ENCODE measurements at places on chromosomes 7 and 10.
A peak's percentile ranks its signal among the peaks of the same experiment; 100 is the strongest.

DNA sequence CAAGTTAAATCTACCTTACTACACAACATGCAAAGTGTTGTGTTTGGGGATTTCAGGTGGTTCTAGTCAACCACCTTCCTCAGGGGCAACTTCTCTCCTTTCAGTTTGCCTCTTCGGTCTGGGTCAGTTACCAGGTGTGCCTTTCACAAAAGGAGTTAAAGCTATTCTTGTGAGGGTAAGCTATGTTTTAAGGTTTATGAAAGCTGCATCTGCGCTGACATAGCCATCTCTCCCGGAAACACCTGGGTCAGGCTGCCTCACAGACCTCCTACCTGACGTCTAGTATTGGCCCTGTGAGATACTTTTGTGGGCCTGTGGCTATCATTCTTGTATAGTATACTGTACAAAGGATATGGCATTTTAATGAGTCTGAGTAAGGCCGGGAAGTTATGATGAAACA is 67.7 kb upstream of the ITGA8 start:
- DNase-seq = no peak

DNA sequence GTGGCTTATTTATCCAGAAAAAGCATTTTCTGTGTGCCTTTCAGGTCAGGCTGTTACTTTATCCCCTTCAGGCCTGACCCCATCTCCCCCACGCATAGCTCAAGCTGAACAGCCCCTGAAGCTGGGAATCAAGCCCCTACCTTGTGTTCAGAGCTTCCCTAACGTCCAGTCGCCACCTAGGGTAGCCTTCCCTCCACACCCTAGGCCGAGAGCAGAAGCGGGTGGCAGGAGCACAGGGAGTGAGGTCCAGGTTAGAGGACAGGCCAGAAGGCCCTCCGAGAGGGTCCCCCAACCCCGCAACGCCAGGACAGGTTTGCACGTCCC is 479 bp upstream of the SEMA4G start:
- no peak for DNase-seq

GRCh38 chr7:44972562-44972961 is 6.3 kb downstream of the MYO1G start:
- DNase-seq = no peak

DNA sequence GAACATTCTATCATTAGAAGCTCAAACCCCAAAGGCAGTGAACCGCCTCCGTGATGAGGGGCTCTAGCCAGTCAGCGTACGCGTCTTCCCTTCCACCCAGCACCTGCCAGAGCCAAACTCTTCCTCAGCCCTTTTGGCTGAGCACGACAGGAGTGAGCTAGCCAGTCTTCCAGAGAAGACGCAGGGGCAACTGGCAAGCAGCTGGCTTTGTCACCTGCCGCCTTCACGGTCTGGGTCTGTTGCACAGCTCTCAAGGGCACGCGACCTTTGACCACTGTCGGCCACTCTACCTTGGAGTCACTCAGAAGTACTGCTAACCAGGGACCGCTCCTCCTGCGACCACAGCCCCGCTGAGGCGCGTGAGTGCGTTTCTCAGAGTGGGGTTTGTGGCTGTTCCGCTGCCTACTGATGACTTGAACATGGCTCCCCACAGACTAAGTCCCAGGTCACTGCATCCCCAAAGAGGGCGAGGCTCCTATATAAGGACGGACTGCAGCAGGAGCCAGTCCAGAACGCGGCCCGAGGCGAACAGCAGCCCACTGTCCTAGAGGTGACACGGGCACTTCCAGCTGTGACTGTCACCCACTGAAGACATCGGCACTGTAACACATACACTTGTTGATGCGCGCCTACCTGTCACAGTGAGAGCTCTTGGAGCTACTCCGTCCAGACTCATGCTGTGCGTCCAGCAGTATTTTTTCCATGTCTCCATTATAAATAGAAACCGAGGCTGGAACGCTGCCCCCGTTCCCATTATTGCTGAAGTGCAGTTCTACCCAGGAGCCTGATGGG is 8.4 kb downstream of the BNIP3 start:
- DNase-seq = peak; percentile 82

DNA sequence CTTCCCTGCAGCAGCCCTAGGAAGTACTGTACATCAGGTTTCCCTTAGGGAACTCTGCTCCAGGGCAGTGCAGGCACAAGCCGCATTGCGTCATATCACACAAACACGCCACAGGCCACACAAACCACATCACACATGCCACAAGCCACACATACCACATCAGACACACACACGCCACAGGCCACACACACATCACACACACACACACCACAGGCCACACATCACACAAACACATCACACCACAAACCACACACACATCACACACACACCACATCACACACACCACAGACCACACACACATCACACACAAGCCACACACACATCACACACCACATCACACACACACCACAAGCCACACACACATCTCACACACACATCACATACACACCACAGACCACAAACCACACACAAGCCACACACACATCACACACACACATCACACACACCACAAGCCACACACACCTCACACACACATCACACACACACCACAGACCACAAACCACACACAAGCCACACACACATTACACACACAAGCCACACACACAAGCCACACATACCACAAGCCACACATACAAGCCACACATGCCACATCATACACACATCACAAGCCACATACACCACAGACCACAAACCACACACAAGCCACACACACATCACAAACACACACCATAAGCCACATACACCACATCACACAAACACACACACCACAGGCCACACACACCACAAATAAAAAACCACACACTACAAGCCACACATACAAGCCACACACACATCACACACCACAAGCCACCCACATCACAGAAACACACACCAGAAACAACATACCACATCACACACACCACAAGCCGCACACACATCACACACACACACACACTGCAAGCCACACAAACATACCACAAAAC is 53.4 kb downstream of the TMEM209 start:
- peak; percentile 36 for DNase-seq

DNA sequence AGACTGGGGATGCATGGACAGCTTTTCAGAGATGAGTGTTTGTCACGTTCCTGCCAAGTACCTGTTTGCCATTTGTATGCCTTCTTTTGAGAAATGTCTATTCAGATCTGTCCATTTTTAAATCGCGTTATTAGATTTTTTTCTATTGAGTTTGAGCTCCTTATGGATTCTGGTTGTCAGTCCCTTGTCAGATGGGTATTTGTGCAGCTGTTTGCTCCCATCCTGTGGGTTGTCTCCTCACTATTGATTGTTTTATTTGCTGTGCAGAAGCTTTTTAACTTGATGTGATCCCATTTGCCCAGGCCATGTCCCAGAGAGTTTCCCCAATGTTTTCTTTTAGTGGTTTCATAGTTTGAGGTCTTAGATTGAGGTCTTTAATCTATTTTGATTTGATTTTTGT is 5.5 kb upstream of the PRKAR1B start:
- DNase-seq = no peak

GRCh38 chr10:52229291-52229931 is 84.7 kb upstream of the DKK1 start:
- peak; percentile 16 for DNase-seq

DNA sequence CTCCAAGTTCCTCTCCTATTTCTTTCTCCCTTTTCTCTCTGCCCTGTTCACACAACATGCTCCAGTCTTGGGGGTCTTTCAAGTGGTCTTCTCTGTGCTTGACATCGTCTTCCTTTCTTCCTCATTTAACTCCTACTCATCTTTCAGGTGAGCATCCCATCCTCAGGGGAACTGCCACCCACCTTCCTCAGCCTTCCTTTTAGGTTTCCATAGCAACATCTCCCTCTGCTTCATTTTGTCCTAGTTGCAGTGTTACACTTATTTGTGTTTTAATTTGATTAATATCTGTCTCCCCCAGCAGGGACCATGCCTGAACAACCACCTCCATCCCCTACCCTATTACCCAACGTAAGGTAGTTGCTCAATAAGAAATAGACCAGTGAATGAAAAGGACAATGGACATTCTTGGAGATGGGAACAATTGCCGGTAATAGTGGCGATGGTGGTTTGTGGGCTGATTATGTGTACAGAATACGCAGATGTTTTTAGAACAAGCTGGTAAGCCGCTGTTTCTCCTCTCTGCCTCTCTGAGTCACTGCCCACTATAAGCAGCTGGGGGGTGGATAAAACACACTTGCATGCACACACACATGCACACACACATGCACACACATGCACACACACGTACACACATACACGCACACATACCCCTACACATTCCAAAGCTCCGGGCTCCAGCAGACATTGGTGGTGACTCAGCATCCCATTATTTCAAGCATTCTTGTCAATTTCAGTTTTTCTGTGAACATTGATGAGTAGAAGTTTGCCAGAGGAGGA is 251.6 kb downstream of the GATA3 start:
- DNase-seq = no peak

DNA sequence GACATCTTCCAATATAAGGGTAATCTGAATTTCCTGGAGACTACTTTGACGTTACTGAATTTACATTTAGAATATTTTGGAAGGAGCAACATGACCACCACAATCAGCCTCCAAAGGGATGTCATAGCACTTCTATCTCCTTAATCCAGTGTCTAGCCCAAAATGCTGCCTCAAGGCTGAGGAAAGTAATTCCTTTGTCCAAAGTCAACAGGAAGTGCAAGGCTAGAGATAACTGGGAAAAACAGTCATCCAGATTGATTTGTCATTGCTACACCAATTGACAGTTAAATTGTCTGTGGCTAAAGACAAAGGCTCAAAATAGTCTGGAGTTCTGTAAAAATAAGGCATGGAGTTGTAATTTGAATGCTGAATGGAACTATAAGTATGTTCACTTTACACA is 3.9 kb upstream of the TFPI2 start:
- DNase-seq = peak; percentile 13

DNA sequence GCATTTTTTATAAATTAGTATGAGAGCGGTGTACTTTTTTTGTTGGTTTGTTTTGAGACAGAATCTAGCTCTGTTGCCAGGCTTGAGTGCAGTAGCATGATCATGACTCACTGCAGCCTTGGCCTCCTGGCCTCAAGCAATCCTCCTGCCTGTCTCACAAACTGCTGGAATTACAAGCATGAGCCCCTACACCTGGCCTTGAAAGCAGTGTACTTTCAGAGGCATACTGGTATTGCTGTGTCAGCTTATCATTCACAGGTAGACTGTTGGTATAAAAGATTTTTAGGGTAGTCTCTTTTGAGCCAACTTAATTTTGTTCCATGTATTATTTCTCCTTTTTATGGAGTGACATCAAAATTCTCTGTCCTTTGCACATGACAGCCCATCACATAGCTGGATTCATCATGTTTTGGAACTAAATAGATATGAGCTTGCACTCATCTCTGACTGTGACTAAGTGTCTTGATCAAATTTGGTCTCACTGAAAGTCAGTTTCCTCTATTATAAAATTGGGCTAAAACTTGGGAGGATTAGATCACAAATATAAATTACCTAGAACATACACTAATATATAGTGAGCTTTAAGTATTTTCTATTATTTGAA is 12.4 kb downstream of the GNAT3 start:
- DNase-seq = peak; percentile 61

GRCh38 chr7:111650456-111650999 is 88.2 kb upstream of the IMMP2L start:
- peak; percentile 96 for DNase-seq

DNA sequence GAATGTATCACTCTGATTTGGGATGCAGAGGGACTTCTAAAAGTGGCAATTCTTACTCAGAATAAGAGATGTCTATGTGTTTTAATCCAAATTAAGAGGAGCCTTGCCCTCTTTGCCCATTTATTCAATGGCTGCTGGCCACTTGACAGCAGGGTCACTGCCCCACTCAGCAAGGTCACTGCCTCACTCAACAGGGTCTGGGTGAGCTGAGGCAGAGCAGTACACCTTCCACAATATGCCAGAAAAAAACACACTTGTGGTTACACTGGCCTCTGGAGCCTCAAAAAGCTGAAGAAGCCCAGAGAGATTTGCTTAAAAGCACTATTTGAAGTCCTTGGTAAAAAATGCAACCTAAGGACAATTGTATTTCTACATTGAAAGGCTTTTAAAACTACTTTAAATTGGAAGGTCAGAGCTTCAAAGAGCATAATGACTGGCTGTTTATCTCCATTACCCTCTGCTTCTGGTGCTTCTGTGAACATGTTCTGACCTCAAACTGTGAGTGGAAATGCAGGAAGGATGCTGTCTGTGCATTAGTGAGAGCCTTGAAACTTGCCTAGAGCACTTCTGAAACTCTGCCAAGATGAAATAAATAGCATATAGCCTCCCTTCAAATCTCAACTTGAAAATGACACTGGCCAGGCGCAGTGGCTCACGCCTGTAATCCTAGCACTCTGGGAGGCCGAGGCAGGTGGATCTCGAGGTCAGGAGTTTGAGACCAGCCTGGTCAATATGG is 35.1 kb upstream of the WIPF3 start:
- DNase-seq = no peak

DNA sequence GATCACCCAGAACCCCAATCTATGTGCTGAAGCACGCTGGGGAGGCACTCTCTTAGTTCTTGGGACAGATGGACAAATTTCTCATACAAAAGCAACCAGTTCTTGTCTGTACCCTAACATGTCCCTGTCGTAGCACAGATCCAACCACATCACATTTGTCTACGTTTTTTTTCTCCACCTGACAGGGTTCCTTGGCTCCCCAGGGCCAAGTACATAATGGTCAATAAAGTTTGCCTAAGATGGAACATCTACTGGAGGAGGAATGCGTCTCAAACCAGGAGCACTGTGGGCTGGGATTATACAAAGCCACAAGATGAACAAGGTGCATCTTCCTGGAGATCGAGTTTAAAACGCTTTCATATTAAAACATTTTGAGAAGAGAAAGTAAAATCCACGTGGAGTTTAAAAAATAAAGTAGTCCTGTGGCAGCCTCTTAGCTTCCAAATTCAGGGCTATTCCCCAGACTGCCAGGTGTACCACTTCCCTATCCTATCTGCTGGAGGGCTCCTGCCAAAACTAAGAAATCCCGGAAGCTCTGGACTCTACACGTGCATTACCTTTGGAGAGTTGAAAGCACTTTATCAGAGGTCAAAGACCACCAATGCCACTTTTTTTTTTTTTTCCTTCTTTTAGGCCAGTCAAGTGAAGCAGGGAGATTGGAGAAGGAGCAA is 1.4 kb downstream of the TMEM243 start:
- no peak for DNase-seq

- no peak for DNase-seq
Observed at GRCh38 chr7:7219216-7219615, 36.9 kb downstream of the C1GALT1 start.

- DNase-seq = no peak
Observed at GRCh38 chr10:79038841-79039201, 29.9 kb upstream of the ZMIZ1 start.

DNA sequence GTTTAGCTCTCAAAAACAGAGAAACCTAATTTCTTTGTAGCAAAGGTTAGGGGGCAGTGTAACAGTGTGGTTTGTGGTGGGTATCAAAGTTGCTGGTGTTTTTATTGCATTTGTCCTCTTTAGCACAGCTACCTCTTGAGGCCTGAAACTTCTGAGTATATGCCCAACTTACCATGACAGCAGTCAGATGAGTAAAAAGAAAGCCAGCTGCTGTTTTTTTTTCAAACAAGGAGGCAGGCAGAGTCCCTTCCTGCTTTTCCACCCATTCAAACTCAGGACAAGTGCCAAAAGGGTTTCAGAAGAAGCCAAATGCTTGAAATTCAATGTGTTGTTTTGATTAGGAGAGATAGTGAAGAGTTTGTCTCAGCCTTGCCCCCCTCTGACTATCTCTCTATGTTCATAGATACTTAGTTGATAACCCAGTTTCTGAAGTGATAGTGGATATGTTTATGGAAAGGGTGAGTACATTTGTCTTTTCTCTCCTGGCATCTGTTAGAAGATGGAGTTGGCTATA is 23.1 kb downstream of the GBF1 start:
- peak; percentile 14 for DNase-seq
